ENCODE measurements at places on chromosomes 16 and 17. TPM values are rescaled to one million over a fixed set of nuclear protein-coding genes. Genes with fewer than 3 reads are reported as not detected.

ZP2 gene
- 0.33 TPM for total RNA-seq

ODAD4 gene
- total RNA-seq: 2.9 TPM

CFAP97D1 gene
- not detected for total RNA-seq

DHX58 gene
- 6.3 TPM for total RNA-seq

SLC13A5 gene
- total RNA-seq: 3.6 TPM

RGS9 gene
- 20.2 TPM for total RNA-seq

HS3ST4 gene
- total RNA-seq: 1.7 TPM

KRT25 gene
- 0.22 TPM for total RNA-seq

GLYR1 gene
- 90.4 TPM for total RNA-seq

Data from camera-type eye (tissue), 1 donor.